ENCODE measurements at places on chromosomes 5 and 9.

DNA sequence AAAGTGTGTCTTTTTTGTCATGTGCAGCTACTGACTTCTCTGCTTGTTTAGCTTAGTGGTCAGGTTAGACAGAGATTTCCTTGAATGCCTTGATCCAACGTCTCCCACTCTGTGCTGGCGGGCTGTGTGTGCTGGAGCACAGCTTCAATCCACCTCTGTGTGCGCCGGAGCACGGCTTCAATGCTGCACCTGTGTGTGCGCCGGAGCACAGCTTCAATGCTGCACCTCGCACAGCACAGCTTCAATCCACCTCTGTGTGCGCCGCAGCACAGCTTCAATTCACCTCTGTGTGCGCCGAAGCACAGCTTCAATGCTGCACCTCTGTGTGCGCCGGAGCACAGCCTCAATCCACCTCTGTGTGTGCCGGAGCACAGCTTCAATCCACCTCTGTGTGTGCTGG is 69.0 kb upstream of the PHYKPL start:
- no peak for DNase-seq

DNA sequence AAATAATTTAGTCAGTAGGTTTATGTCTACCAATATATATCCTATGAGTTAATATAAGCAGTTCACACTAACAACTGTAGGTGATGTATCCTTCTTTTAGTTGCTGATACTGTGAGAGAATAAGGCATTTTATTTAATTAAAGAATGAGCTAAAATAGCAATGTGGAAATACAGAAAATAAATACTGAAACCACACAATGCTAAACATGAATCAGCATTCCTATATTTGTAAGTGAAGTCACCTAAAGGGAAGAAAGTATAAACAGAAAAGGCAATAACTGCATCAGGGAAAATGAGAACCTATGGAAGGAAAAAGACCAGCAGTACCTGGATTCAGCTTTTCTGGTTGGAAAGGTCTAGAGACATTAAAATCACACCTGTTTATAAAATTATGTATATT is 336.0 kb downstream of the PDE4D start:
- DNase-seq, result no peak

GRCh38 chr9:3736161-3736560 is 210.4 kb upstream of the RFX3 start:
- no peak for DNase-seq

GRCh38 chr9:109923806-109924205 is 143.8 kb downstream of the PALM2AKAP2 start:
- DNase-seq, result no peak

DNA sequence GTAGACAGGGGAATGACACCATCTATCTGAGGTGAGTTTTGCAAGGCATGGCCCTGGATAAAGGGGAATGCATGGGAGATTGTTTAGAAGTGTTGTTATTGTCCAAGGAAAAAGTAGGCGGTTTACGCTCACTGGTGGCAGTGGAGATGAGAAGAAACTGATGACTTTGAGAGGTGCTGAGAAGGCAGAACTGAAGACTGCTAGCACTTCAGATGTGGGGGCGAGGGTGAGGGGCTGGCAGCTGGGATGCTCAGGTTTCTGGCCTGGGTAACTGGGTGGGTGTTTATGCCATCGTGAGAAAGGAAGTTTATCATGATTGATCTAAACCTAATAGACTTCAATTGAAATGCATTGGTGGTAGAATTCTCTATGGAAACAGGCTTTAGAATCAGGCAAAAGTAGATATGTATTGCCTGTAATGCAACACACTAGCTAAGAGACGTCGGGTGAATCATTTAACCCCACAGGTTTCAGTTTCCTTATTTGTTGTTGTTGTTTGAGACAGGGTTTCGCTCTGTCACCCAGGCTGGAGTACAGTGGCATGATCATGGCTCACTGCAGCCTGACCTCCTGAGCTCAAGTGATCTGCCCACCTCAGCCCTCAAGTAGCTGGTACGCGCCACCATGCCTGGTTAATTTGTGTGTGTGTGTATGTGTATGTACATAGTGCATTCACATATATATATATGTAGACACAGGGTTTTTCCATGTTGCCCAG is 123.5 kb downstream of the SLC24A2 start:
- no peak for DNase-seq

GRCh38 chr5:146050086-146050485 is 55.3 kb downstream of the PLAC8L1 start:
- DNase-seq, result no peak

- DNase-seq, result no peak
Measured at GRCh38 chr9:75891771-75892215, 1.3 kb downstream of the PCSK5 start.

GRCh38 chr9:94498801-94499453 is 56.0 kb upstream of the PCAT7 start:
- DNase-seq, result no peak

DNA sequence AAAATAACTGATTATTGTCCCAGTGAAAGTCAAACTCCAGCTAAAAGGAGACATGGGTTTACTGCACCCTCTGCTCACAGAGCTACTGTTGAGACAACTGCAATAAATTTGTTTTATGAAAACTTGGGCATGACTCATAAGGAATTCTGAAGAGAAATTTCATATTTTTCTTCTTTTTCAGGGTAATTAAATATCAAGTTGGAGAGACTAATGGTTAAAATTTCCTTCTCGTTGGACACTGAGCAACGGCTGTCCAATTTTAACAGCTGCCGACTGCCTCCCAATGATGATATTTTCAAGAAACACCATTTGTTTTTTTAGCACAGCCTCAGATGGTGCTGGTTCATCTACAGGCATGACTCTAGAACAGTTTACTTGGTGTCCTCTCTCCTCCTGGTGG is 259.2 kb upstream of the RGMB start:
- no peak for DNase-seq

DNA sequence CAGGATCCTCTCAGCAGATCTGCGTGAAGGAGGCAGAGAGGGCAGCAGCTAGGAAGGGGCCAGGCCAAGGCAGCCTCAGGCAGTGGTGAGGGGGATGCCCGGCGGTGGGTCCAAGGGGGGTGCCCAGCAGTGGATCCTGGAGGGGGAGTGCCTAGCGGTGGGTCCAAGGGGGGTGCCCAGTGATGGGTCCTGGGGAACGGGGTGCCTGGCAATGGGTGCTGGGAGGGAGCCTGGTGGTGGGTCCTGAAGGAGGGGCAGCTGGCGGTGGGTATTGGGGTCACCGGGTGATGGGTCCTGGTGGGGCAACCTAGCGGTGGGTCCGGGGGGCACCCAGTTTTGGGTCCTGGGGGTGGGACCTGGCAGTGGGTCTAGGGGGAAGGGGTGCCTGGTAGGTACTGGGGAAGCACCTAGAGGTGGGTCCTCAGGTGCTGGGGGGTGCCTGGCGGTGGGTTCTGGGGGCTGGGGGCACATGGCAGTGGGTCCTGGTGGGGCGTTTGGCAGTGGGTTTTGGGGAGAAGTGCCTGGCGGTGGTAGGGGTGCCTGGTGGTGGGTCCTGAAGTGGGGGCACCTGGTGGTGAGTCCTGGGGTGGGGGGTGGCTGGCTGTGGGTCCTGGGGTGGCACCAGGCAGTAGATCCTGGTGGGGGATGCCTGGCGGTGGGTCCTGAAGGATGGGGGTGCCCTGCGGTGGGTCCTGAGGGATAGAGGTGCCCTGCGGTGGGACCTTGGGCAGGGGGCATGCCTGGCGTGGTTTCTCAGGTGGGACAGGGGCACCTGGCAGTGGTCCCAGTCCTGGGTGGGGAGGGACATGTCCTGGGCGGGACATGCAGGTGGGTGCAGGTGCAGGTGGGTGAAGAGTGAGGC is 1.9 kb downstream of the LRRC14B start:
- no peak for DNase-seq

DNA sequence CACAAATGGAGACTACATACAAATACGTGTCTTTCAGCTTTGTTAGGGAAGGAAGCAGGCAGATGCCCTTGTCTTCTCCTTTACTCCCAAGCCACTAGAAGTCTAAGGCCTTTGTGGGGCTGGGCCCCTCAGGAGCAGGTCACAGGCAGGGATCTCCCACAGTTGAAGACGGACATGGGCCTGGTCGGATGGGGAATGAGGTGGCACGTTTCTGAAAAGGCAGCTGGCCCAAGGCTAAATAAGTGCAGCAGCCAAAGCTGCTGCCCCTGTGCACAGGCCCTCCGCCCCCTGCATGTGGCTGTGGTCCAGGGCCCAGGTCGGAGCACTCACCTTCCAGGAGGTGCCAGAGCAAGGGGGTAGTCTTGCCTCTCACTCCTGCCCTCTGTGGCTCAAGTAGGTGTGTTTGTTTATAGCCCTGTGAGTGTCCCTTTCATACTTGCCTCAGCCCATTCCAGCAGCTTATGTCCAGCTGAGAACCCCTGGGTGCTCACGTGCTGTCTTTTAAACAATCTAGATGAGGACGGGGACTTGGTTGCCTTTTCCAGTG is 1.8 kb downstream of the SQSTM1 start:
- DNase-seq, result no peak

- no peak for DNase-seq
Measured at GRCh38 chr9:35757226-35757891, 3.3 kb upstream of the MSMP start.

DNA sequence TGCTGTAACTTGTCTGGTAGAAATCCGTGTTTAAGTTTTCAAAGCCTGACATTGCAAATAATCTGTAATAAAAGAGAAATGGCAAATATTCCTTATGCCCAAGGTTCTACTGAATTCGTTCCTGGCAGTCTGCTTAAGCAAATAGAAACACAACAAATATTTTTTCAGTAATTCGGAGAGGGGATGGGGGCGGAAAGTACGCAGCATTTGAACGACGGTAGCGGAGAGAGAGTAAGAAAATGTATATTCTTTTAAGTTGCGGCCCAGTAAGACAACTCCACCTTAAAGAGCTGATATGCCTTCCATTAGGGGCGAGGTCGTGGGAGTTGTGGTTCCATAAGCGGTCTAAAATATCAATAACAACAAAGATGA is 569 bp downstream of the YIPF5 start:
- no peak for DNase-seq

GRCh38 chr5:120684749-120685415 is 220.8 kb downstream of the PRR16 start:
- no peak for DNase-seq

DNA sequence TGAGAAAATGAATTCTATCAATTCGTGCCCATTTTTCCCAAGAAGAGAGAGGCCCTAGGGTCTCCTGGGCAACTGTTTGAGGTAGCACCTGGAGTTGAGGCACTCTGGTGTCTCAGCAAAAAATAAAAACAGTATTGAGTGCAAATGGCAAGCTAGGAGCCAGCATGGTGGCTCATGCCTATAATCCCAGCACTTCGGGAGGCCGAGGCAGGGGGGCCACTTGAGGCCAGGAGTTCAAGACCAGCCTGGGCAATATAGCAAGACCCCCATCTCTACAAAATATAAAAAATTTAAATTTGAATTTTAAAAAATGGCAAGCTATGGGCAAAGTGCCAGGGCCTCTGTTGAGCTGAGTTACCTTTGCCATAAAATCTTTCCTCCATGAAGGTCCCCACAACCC is 136.0 kb downstream of the CDK5RAP2 start:
- DNase-seq, result no peak

DNA sequence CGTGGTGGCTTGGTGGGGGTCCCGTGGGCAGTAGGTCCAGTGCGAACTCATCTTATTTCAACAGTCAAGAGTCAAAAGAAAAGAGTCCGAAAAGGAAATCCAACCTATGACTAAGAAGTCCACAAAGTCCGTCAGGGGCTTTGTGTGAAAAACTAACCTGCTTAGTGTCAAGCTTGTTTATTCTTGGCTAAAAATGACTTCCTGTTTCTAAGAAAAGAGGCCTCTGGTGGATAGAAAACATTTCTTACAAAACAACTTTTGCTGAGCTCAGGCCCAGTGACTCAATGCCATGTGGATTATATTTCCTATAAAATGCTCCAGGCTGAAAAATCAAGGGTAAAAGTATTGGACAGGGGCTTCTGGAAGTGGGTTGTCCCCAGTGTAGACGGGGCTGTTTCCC is 105.9 kb downstream of the GADD45G start:
- DNase-seq, result no peak

GRCh38 chr5:59198365-59198764 is 615.5 kb downstream of the RAB3C start:
- DNase-seq, result no peak

DNA sequence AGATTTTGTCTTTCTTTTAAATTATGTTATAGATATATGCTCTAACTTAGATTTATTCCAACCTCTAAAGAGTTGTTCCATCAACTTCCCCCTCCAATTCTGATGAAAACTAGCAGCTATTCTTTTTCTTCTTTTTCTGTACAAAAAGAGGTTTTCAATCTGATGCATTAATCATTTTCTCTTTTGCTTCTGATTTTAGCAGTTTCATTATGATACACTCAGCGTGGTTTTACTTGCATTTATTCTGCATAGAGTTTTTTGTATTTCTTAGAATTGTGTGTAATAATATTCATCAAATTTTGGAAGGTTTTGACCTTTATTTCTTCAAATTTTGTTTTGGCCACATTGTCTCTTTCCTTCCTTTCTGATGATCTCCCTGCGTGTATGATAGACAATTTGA is 968.1 kb upstream of the CDH18 start:
- DNase-seq, result no peak

GRCh38 chr9:119036969-119037368 is 332.3 kb downstream of the BRINP1 start:
- DNase-seq, result no peak

DNA sequence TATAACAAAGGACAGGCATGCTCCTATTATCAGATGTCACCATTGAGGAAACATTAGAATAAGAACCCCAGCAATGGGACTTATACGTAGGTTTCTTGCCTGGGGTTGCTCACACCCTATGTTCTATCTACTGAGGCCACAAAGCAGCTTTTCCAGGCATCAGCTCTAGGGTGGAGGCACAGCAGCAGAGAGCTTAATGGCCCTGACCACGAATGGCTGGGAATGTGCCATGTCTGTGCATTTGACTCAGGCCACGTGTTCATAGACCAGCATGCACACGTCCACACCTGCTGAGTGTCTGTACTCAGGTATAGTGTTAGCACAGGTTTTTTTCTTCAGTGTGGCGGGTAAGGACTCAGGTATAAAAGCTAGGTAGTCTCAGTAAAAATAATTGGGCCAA is 129.4 kb downstream of the AOPEP start:
- DNase-seq, result no peak

DNA sequence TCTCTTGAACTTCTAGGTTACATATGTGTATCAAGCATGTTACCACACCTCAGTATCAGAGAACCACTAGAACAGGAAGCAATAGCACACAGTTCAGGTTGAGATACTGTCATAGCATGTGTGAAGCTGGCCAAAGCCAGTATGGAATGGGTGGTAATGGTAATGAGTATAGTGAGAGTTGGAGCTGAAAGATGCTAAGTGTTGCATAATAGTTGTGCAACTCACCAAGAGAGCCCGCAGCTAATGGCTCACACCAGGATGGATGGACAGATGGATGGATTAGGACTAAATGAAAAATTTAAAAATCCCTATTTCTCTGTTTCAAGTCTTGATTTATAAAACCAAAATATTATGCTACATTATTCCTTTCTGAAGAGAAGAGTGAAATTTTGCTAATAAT is 53.4 kb upstream of the KCNN2 start:
- DNase-seq, result no peak

- no peak for DNase-seq
Measured at GRCh38 chr9:76025286-76025685, 134.8 kb downstream of the PCSK5 start.

GRCh38 chr9:33189331-33189791 is 22.2 kb upstream of the B4GALT1 start:
- no peak for DNase-seq

Data from activated CD8-positive, alpha-beta memory T cell treated with anti-CD3 and anti-CD28 coated beads for 1 hour (primary cell).